Stimulated activated CD8-positive, alpha-beta memory T cell treated with anti-CD3 and anti-CD28 coated beads, Interleukin-7, amount 100 ng/mL, for 24 hours (primary cell): ENCODE measurements at places on chromosomes 4 and X.

DNA sequence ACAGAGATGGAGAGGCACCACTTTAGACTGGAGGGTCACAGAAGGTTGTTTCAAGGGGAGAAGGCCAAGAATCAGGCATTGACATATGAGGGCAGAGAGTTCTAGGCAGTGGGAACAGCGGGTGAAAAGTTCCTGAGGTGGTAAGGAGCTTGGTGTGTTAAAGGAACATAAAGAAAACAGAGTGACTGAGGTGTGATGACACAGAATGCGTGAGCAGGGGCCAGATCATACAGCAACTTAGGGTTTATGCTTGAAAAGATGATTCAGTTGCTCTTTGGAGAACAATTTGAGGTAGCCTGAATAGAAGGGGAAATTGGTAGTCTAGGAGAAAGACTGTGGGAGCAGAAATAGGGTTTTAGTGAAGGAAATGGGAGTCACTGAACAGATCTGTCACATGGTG is 179.2 kb downstream of the AMELX start:
- no peak for DNase-seq

- DNase-seq = no peak
These were observed 12.5 kb upstream of the LCORL start for GRCh38 chr4:18034099-18034498.

DNA sequence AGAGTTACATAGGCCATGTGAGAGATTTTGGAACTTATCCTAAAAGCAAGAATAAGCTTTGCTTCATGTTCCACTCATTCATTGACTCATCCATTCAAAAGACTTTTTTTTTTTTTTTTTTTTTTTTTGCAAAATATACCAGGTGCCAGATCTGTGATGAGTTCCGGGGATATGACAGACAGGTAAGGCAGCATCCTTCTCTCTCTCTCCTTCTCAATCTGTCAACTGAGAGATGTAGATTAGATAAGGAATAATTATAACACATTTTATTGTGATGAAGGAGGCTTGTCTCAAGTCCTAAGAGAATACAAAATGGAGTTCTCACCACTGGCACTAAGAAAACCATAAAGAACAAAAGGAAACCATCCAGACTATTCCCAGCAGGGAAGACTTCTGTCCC is 190.2 kb upstream of the CPEB2 start:
- no peak for DNase-seq

GRCh38 chr4:184473499-184474262 is 669 bp downstream of the IRF2 start:
- DNase-seq = no peak

DNA sequence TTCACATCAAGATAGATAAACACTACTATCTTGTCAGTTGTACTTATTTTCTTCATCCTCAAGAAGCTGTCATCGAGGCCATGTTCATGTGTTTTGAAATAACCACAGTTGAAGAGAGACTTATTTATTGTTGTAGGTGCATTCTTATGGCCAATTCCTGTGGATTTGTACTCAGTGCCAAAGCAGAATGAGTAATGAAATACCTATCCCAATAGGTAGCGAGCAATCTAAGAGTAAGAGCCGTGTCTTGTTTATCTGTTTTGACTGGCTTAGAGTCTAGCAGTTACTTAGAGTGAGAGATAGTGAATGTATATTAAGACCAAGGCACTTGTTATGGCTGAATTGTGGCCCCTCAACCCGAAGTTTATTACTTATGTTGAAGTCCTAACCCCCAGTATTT is 631.0 kb upstream of the SPANXN1 start:
- DNase-seq = no peak

GRCh38 chrX:63720293-63720692 is 64.7 kb downstream of the ARHGEF9 start:
- no peak for DNase-seq

DNA sequence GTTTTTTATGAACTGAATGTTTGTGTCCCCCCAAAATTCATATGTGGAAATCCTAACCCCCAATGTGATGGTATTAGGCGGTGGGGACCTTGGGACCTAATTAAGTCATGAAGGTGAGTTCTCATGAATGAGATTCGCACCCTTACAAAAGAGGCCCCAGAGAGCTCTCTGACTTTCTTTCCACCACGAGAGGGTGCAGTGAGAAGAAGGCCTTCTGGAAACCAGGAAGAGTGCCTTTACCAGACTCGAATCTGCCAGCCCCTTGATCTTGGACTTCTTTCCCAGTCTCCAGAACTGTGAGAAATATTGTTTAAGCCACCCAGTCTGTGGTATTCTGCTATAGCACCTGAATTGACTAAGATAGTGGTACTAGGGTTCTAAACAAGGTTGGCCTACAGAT is 40.8 kb downstream of the STK26 start:
- DNase-seq = no peak
